Activated CD4-positive, alpha-beta memory T cell treated with anti-CD3 and anti-CD28 coated beads for 36 hours (primary cell): ENCODE measurements at places on chromosomes 5 and 9.

DNA sequence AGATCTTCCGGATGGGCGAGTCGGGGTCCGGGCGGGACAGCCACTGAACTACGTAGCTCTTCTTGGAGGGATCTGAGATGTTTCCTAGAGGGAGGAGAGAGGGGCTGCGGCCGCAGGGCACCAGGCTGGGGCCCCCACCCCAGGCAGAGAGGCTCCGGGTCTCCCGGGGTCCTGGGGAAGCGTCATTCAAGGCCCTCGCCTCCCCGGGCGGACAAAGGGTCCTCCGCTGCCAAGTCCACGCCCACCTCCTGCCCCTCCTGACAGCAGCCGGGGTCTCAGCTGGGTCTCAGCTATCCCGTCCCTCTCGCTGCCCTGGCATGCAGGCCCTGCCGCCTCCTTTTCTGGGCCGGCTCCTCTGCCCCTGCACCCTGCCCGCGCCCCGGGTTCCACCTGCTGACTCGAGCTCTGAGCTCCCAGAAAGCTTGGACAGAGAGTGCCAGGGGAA lies 61.5 kb downstream of the ZNF354C start:
- H3K27me3 ChIP-seq = no peaks in the 10 kb centered on the region
- H3K27ac ChIP-seq = no peak overlapping the region
- no peak for DNase-seq
- no peaks in the 10 kb centered on the region for H3K36me3 ChIP-seq
- no peak overlapping the region for H3K4me3 ChIP-seq

DNA sequence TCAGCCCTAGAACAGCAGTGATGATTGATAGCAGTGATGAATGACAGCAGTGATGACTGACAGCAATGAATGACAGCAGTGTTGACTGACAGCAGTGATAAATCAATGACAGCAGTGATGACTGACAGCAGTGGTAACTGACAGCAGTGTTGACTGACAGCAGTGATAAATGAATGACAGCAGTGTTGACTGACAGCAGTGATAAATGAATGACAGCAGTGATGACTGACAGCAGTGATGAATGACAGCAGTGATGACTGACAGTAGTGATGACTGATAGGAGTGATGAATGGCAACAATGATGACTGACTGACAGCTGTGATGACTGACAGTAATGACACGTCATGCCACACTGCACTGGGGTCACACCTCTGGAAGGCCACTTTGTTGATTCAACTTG lies 106.8 kb downstream of the ENTREP1 start:
- no peak overlapping the region for H3K4me3 ChIP-seq
- H3K27ac ChIP-seq = no peak overlapping the region
- no peaks in the 10 kb centered on the region for H3K4me1 ChIP-seq
- H3K36me3 ChIP-seq = no peaks in the 10 kb centered on the region
- no peaks in the 10 kb centered on the region for H3K27me3 ChIP-seq

- H3K27ac ChIP-seq = no peak overlapping the region
- H3K36me3 ChIP-seq = no peaks in the 10 kb centered on the region
- H3K4me1 ChIP-seq = no peaks in the 10 kb centered on the region
These were observed 323.4 kb downstream of the PSAT1 start for GRCh38 chr9:78620303-78620702.

- no peak overlapping the region for H3K4me3 ChIP-seq
- H3K36me3 ChIP-seq = no peaks in the 10 kb centered on the region
- H3K27me3 ChIP-seq = no peaks in the 10 kb centered on the region
- no peaks in the 10 kb centered on the region for H3K4me1 ChIP-seq
- H3K27ac ChIP-seq = no peak overlapping the region
These were observed 417.7 kb upstream of the KLF4 start for GRCh38 chr9:107907255-107907654.

- no peak for DNase-seq
- no peak overlapping the region for H3K27ac ChIP-seq
- no peaks in the 10 kb centered on the region for H3K4me1 ChIP-seq
- H3K36me3 ChIP-seq = no peaks in the 10 kb centered on the region
- H3K4me3 ChIP-seq = no peak overlapping the region
These were observed 500.0 kb upstream of the KLF4 start for GRCh38 chr9:107989544-107989943.

GRCh38 chr5:68531970-68532369 lies 316.4 kb downstream of the PIK3R1 start:
- H3K27ac ChIP-seq = no peak overlapping the region
- no peaks in the 10 kb centered on the region for H3K36me3 ChIP-seq
- no peaks in the 10 kb centered on the region for H3K4me1 ChIP-seq
- no peak overlapping the region for H3K4me3 ChIP-seq
- peaks cover 17% of the 10 kb centered on the region for H3K27me3 ChIP-seq
- DNase-seq = no peak

GRCh38 chr5:151477101-151477500 lies 29.7 kb downstream of the SLC36A1 start:
- no peaks in the 10 kb centered on the region for H3K27me3 ChIP-seq
- no peak overlapping the region for H3K27ac ChIP-seq
- no peaks in the 10 kb centered on the region for H3K4me1 ChIP-seq
- DNase-seq = no peak
- no peak overlapping the region for H3K4me3 ChIP-seq

DNA sequence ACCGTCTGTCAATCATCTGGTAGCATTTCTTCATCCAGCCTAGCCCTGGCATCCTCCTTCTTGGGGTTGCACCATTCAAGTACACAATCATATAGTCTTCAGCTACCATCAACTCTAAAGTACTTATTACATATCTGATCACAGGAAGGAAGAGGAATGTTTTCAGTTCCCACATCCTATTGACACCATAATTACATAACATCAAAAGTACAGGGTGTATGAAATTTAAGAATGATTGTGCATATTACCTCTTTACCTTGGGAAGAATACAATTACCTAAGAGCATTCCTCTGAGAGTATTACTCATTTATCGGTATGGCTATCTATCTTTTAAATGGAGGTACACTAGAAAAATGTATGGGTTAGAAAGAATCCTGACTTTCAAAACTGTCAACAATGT lies 126.8 kb upstream of the PCA3 start:
- DNase-seq = no peak
- H3K27ac ChIP-seq = no peak overlapping the region
- H3K27me3 ChIP-seq = peaks cover 2% of the 10 kb centered on the region
- H3K4me3 ChIP-seq = no peak overlapping the region
- no peaks in the 10 kb centered on the region for H3K36me3 ChIP-seq

DNA sequence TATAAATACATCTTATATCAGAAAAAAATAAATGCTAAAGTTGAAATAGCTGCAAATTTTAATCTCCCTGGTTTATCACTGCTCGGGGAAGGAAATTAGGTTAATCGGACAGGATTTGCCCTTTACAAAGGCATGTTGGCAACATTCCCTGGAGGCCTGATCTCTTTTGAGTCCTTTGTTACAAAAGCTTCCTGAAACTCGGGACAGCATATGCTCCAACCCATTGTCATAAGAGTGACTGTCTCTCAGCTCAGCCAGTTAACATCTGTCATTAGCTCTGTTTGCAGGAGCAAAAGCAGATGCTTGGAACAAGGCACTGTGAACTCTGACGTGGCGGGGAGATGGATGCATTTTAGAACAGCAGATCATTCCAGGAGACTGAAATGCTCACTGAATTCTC lies 80.6 kb downstream of the MYO10 start:
- no peaks in the 10 kb centered on the region for H3K27me3 ChIP-seq
- DNase-seq = no peak
- H3K27ac ChIP-seq = no peak overlapping the region
- H3K36me3 ChIP-seq = no peaks in the 10 kb centered on the region
- H3K4me3 ChIP-seq = no peak overlapping the region
- no peaks in the 10 kb centered on the region for H3K4me1 ChIP-seq

GRCh38 chr9:4055032-4055431 lies 244.8 kb downstream of the GLIS3 start:
- DNase-seq = no peak
- no peak overlapping the region for H3K4me3 ChIP-seq
- no peak overlapping the region for H3K27ac ChIP-seq
- no peaks in the 10 kb centered on the region for H3K36me3 ChIP-seq

DNA sequence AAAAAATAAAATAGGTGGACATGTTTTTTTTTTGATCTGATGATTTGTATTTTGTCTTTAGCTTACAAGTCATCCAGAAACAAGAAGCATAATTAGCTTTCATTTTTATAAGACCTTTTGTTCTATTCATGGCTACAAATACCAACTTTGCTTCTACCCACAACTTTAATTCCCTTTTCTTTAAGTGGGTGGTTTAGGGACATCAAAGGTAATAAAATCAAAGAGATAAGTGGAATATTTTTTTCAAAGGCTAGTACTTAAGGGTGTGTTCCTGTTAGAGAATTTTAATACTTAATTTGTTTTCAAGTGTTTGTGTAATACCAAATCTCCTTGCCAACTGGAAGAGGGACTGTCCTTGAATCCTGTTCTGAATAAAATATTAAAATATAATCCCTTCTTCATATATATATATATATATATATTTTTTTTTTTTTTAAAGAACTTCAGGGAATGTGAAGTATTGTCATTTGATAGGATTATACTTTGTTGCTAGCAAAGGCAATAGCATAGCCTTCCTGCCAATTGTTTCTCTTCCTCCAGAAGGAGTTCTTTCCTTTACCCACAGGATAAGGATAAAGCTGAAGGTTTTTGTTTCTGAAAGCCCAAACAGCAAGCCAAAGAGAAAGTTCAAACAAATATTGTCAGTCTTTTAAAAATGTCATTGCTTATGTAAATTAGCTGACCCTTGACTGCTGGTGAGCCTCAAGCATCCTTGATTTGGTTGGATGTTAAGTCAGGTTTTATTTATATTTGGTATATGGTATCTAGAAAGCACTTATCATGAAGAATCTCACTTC lies 108.9 kb downstream of the PAM start:
- no peak overlapping the region for H3K4me3 ChIP-seq
- no peak overlapping the region for H3K27ac ChIP-seq
- H3K36me3 ChIP-seq = peaks cover 13% of the 10 kb centered on the region
- DNase-seq = no peak
- peaks cover 13% of the 10 kb centered on the region for H3K4me1 ChIP-seq

DNA sequence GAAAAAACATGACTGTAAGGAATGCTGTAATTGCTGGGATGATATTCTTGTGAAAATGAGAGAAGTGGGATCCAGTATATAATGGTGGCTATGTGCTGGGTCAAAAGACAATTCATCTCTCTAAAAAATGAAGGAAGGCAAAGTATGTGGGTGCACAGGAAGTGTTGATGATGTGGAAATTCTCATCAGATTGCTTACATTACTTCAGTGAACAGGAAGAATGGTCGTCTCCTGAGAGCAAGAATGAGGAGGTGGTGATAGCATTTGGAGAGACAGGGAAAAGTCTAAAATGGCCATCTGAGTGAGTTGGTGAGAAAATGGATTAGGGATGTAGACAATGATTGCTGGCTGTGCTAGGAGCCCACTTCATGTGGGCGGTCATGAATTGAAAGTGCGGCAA lies 253.5 kb upstream of the NREP start:
- no peak for DNase-seq
- no peak overlapping the region for H3K4me3 ChIP-seq
- H3K27ac ChIP-seq = no peak overlapping the region
- no peaks in the 10 kb centered on the region for H3K36me3 ChIP-seq

DNA sequence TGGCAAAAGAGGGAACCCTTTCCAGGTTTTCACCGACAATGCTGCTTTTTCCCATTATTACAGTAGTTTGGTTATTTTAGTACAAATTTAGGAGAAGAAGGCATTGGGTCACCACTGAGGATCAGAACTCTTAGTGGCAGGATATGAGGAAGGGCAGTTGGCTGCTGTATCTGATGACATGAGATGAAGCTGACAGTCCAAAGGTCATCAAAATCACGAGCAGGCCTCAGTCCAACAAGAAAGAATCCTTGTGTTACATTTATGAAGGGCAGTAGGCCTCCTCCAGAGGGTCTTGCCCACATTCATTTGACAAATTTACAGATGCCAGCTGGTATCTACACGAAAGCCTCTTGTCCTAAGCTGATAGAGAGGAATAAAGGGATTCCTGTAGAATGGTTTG lies 49.5 kb upstream of the COL15A1 start:
- H3K4me3 ChIP-seq = no peak overlapping the region
- no peak for DNase-seq
- H3K4me1 ChIP-seq = peaks cover 2% of the 10 kb centered on the region
- no peak overlapping the region for H3K27ac ChIP-seq

DNA sequence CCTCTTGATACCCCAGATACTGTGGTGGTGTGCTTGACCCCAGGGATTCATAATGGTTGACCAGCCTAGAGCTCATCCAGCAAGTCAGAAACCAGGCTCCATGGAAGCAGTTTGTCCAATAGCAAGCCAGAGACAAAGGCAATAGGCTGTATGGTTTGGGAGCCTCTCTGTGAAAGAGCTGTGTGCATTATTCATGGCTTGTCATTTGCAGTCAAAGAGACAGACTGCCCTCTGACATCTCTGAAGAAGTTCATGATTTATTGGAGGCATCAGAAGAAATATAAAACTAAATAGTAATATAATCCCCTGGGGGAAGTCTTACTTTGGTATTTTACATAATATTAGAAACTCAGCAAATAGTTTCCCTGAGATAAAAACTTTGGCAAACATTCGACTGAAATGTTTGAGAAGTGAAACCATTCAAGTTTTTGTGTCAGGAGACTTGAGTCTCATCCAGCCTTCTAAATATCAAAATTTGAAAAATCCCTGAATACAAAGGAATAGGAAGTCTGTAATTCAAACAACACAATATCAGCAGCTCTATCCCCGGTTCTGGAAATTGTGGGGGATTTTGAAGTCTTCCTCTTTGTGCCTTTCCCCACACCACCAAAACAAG lies 250.3 kb downstream of the ZSWIM6 start:
- no peak overlapping the region for H3K27ac ChIP-seq
- H3K4me3 ChIP-seq = no peak overlapping the region
- DNase-seq = no peak
- H3K36me3 ChIP-seq = no peaks in the 10 kb centered on the region
- H3K27me3 ChIP-seq = peaks cover 10% of the 10 kb centered on the region

GRCh38 chr9:2356041-2356790 lies 265.4 kb upstream of the VLDLR start:
- no peak overlapping the region for H3K27ac ChIP-seq
- DNase-seq = no peak
- H3K36me3 ChIP-seq = no peaks in the 10 kb centered on the region
- H3K4me1 ChIP-seq = no peaks in the 10 kb centered on the region

- peaks cover 16% of the 10 kb centered on the region for H3K4me1 ChIP-seq
- DNase-seq = no peak
- no peak overlapping the region for H3K27ac ChIP-seq
- no peak overlapping the region for H3K4me3 ChIP-seq
- H3K36me3 ChIP-seq = no peaks in the 10 kb centered on the region
These were observed 31.9 kb upstream of the MIER3 start for GRCh38 chr5:56983593-56984361.

GRCh38 chr9:81074221-81074620 lies 615.1 kb downstream of the TLE1 start:
- no peaks in the 10 kb centered on the region for H3K4me1 ChIP-seq
- no peak overlapping the region for H3K27ac ChIP-seq
- H3K4me3 ChIP-seq = no peak overlapping the region
- H3K27me3 ChIP-seq = no peaks in the 10 kb centered on the region

- no peak overlapping the region for H3K27ac ChIP-seq
- H3K4me3 ChIP-seq = no peak overlapping the region
- no peaks in the 10 kb centered on the region for H3K36me3 ChIP-seq
These were observed 1875.9 kb upstream of the CDH9 start for GRCh38 chr5:28914297-28914696.

GRCh38 chr5:86862093-86862492 lies 244.4 kb downstream of the COX7C start:
- H3K36me3 ChIP-seq = no peaks in the 10 kb centered on the region
- H3K4me1 ChIP-seq = no peaks in the 10 kb centered on the region
- H3K27ac ChIP-seq = no peak overlapping the region
- no peak overlapping the region for H3K4me3 ChIP-seq
